Fibroblast of the conjunctiva (primary cell): ENCODE measurements at places on chromosomes 11 and 22.

DNA sequence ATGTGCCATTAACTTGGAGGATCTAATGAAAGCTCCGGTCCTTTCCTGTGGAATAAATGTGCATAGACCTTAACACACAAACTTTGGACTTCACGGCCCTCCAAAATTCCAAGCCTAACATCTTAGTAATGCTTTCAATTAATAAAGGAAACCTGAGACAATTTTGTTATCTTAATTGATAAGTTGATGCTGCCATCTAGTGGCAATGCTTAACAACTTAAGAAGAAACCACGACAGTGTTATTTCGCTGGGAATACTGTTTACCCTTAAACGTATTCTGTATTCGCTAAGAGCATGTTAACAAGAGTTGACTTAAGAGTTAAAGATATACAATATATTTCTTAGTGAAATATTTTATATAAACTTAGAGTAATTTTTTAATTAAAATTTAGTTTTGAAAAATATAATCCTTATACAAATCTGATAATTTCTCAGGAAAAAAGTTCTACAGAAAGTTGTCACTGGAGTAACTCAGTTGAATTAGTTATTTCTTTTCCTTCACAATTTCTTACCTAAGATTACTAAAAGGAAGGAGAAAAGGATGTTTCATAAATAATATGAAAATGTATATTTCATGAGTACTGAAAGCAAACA lies 35.0 kb upstream of the OR9G4 start:
- DNase-seq = peak; percentile 40

DNA sequence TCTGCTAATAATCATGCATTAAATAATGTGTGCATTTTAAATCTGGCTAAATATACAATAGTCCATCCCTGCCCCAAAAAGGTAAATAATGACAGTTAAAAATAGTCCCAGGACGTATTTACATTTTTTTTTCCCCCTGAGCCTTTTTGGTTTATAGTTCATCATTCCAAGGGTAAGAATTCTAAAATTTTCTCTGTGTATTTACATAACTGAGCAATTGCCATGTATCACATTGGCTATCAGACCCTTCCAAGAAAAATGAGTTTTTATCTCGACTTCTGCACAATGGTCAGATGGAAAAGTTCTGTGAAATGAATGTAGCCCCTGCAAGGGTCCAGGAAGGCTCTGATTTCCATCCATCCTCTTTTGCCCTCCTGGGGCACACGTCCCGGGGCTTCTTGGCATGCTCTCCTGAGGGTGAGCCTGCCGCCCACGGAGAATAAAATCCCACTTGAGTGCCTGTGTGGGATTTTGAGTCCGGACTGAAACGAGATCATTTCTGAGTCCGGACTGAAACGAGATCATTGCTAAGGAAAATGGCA lies 94.1 kb upstream of the ANO1 start:
- DNase-seq = no peak

- no peak for DNase-seq
Measured at GRCh38 chr11:130109386-130109785, 39.7 kb downstream of the APLP2 start.

DNA sequence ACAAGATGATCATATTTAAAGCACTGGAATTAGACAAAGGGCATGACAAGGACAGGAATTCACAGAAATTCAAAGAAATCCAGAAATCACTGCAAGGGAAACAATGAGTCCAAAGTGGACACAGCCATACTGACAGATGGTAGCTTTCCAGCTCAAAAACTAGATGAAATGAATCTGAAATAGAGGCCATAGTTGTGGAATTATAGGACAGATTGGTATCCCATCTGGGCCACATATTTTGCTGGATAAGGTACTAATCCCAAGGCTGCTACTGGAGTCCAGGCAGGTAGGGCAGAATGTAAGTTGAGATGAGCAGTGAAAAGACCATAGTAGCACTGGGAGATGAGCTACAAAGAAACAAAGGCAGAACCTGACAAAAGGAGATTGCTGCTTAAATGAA lies 258.3 kb upstream of the ANO3 start:
- DNase-seq = no peak

GRCh38 chr11:69088676-69089146 lies 40.0 kb downstream of the TPCN2 start:
- DNase-seq = peak; percentile 70

DNA sequence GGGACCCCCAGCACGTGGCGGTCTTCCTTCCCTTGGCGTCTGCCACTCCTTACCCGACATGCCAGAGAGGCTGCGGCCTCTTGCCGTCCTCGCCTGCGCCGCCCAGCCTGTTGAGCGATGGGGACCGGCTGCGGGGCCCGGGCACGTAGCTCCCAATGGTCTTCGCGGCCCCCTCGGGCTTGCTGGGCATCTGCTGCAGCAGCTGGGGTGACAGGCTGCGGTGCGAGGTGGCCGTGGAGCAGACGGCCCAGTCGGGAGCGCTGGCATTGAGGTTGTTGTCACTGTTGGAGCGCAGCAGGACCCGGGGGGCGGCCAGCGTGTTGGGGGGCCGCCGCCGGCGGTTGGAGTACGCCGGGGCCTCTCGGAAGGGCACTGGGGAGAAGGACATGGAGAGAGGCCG lies 422.0 kb downstream of the CTTN start:
- DNase-seq = no peak

- DNase-seq = peak; percentile 37
Measured at GRCh38 chr11:134266841-134267251, 9.3 kb upstream of the GLB1L3 start.

DNA sequence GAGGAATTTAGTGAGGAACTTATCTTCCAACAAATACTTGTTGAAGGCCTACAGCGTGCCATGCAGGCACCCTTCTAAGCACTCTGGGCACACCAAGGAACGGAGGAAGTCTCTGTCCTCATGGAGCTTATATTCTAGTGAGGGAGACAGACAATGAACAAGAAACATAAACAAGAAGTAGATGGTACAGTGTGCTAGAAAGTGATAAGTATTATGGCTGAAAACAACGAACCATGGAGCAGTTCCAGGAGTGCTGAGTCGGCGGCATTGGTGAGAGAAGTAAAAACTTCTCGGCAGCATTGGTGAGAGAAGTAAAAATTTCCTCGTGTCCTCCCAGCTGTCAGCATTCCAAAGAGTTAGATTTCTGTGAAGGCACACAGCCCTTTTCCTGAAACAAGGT lies 53.2 kb downstream of the FAM76B start:
- no peak for DNase-seq
